ENCODE measurements at places on chromosomes 6 and 20.

DNA sequence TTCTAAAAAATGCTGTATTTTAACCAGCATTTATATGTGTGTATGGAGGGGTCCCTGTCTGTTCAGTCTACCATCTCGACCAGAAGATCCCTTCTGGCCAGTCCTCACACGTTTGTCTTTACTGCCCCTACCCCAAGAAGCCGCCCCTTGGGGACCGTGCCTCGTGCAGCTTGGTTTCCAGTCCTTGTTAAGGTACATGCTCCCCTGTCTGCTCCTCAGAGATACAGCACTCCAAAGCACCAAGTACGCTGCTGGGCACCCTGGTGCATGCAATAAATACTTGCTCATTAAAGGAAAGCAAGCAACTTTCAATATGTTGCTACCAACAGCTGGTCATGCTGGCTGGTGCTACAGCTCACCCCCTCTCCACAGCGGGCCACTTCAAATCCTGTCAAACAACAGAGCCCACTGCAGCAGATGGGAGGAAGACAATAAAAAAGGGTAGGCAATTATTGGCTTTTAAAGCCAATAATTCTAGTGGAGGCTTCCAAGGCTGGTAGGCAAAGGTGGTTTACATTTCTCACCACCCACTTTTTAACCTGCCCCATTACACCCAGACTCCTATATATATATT is 61.6 kb downstream of the PSMG4 start:
- no peak for DNase-seq

DNA sequence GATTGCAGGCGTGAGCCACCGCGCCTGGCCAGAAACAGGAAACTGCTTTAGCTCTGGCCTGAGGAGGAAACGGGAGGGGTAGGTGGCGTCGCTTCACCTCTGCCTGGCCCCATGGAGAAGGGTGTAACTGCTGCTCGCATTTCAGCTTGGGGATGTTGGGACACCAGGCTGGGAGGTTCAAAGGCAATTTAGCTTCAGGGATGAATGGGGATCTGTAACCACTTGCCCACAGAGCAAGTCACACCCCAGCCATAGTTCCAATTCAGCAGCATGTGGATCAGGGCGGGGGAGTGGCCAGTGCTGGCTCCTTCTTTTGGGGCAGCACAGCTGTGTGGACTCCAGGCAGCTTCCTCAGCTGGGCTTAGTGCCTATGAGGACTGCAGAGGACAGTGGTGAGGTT is 34.8 kb upstream of the NUP153 start:
- no peak for DNase-seq

GRCh38 chr6:158810155-158811095 is 8.7 kb downstream of the EZR start:
- DNase-seq = no peak

DNA sequence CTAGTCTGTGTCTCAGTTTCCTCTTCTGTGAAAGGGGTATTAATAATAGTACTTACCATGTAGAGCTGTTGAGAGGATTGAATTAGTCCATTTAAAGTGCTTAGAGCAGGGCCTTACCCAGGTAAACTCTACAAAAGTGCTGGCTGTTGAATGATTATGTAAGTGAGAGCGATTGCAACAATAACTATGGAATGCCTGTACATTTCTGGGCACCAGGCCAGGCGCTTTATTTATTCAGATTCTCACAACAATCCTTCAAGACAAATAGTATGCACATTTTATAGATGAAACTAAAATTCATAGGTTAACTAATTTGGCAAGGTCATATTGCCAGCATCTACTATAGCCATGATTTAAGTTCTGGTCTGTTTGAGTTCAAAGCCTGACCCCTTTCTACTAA is 78.3 kb upstream of the MMS22L start:
- no peak for DNase-seq

DNA sequence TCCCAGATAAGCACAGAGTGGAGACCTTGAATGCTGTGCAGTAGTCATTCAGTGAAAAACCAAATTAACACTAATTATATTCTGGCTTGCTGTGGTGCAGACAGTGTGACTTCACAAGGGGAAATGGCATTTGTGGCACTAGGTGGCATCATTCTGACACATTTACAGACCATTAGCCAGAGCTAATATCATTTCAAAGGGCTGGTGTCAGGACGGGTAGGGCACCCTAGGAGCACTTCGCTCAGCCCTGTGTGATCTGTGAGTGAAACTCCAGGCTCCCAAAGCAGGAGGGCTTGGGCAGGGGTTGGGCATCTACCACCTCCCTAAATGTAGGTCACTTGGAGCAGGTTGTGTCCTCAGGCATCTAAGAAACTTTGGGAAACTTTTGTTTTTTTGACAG is 555.8 kb downstream of the PKHD1 start:
- no peak for DNase-seq
